ENCODE measurements at places on chromosomes 3 and 15. TPM values are rescaled to one million over a fixed set of nuclear protein-coding genes. Genes with fewer than 3 reads are reported as not detected.

The DNAH12 gene
- 0.08 TPM for total RNA-seq

The CNTN4 gene
- total RNA-seq: 0.68 TPM

The CASR gene
- total RNA-seq: not detected

The LRTM1 gene
- total RNA-seq: not detected

The OR5K2 gene
- total RNA-seq: not detected

The SCAPER gene
- total RNA-seq: 19.5 TPM

The HGD gene
- not detected for total RNA-seq

The PRR20G gene
- not detected for total RNA-seq

The DLL4 gene
- total RNA-seq: 1.1 TPM

The NEK10 gene
- total RNA-seq: 0.40 TPM

The TMC3 gene
- not detected for total RNA-seq

The SETD5 gene
- total RNA-seq: 62.5 TPM

The CAMK2N2 gene
- 0.24 TPM for total RNA-seq

The RETNLB gene
- total RNA-seq: not detected

The RBPMS2 gene
- total RNA-seq: 0.48 TPM

The STIMATE gene
- 6.1 TPM for total RNA-seq

The PPP4R2 gene
- 44.5 TPM for total RNA-seq

The AADACL2 gene
- total RNA-seq: not detected

The GOLGA6A gene
- 0.08 TPM for total RNA-seq

The PLCH1 gene
- total RNA-seq: 0.40 TPM

The TTLL13 gene
- total RNA-seq: not detected

The CRABP1 gene
- not detected for total RNA-seq

The AGTR1 gene
- 0.24 TPM for total RNA-seq

The SERPINI2 gene
- not detected for total RNA-seq

The CPLX3 gene
- total RNA-seq: not detected

The NMB gene
- total RNA-seq: 12.8 TPM

The GOLGA8Q gene
- total RNA-seq: not detected

The CHRNA7 gene
- 0.76 TPM for total RNA-seq

The C2CD4B gene
- total RNA-seq: 0.24 TPM

The SPTBN5 gene
- 2.1 TPM for total RNA-seq

The P2RY1 gene
- 20.5 TPM for total RNA-seq

The TRAT1 gene
- total RNA-seq: 0.20 TPM

The THAP10 gene
- total RNA-seq: 1.4 TPM

The AMIGO3 gene
- not detected for total RNA-seq

Data from esophagus mucosa (tissue), 1 donor.